ENCODE measurements at places on chromosomes 7 and 10. TPM values are rescaled to one million over a fixed set of nuclear protein-coding genes. Genes with fewer than 3 reads are reported as not detected.

The TSPAN33 gene
- total RNA-seq, result 0.17 TPM

The TSPAN13 gene
- 2.8 TPM for total RNA-seq

The RNF32 gene
- total RNA-seq, result 2.8 TPM

The NUDT5 gene
- 58.0 TPM for total RNA-seq

The EBLN1 gene
- not detected for total RNA-seq

The CFAP58 gene
- 0.33 TPM for total RNA-seq

The HECW1 gene
- total RNA-seq, result 6.1 TPM

The FANK1 gene
- 2.6 TPM for total RNA-seq

The FAM25C gene
- total RNA-seq, result not detected

The KNDC1 gene
- 0.50 TPM for total RNA-seq

The CTAGE4 gene
- 0.17 TPM for total RNA-seq

The WDR86 gene
- 1.0 TPM for total RNA-seq

The DENND2A gene
- total RNA-seq, result 39.0 TPM

The ZRANB1 gene
- total RNA-seq, result 32.9 TPM

The KAT6B gene
- total RNA-seq, result 37.8 TPM

The CYP2E1 gene
- 0.50 TPM for total RNA-seq

The MSRB2 gene
- total RNA-seq, result 19.0 TPM

The FGFBP3 gene
- total RNA-seq, result 0.50 TPM

The CYP3A4 gene
- total RNA-seq, result not detected

The HMX2 gene
- not detected for total RNA-seq

The DYNC1I1 gene
- total RNA-seq, result 0.17 TPM

Data from fibroblast of lung (primary cell).